NCI-H2081 treated with DMSO at 0.1 percent for 48 hours (cell line): ENCODE measurements at places on chromosomes 1 and 21.
A peak's percentile ranks its signal among the peaks of the same experiment; 100 is the strongest.

GRCh38 chr1:207459008-207459407 lies 4.9 kb downstream of the CR2 start:
- no peak for DNase-seq

- no peak for DNase-seq
Observed at GRCh38 chr1:44237721-44238457, 24.6 kb downstream of the DMAP1 start.

DNA sequence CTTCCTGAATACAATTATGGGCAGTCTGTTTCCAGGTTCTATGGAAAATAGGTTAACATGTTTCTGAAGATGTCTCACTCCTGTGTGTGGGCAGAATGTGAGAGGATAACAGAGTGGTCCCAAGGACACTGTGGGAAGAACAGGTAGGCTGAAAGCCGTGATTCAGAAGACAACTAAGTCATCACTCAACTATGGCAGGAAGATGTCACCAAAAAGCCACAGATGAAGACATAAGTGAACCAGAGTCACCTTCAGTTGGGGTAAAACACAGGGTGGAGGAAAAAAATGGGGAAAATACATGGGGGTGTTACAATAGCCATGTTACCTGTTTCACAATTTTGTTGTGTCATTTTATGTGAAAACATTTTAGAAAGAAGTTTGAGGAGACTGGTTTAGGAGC lies 75.1 kb downstream of the UCHL5 start:
- DNase-seq = no peak

DNA sequence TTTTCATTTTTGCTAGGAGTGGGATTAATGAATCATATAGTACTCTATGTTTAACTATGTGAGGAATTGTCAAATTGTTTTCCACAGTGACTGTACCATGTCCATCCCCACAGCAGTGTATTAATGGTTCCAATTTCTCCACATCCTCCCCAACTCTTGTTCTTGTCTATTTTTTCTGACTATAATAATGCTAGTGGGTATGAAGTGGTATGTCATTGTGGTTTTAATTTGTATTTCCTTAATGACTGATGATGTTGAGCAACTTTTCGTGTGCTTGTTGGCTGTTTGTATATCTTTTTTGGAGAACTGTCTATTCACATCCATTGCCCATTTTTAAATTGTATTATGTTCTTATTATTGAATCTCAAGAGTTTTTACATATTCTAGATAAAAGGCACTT lies 10.0 kb upstream of the KPRP start:
- DNase-seq = no peak

DNA sequence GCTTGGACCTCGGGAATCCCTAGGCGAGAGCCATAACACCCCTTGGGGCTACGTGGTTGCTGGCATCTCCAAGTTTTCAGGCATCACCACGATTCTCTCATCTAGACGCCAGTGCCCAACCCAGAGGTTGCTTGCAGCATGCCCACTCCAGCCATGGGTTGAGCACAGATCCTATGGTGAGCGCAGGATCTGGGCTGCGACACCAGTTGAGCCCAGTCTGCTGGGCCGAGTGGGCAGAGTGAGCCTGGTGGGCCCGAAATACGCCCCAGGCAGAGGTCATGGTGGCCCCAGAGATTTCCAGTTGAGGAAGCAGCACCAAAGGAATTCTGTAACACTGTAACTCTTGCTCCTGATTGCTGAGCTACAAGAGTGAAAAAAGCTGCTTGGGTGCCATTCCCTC lies 46.1 kb upstream of the GRIK1 start:
- DNase-seq = no peak

DNA sequence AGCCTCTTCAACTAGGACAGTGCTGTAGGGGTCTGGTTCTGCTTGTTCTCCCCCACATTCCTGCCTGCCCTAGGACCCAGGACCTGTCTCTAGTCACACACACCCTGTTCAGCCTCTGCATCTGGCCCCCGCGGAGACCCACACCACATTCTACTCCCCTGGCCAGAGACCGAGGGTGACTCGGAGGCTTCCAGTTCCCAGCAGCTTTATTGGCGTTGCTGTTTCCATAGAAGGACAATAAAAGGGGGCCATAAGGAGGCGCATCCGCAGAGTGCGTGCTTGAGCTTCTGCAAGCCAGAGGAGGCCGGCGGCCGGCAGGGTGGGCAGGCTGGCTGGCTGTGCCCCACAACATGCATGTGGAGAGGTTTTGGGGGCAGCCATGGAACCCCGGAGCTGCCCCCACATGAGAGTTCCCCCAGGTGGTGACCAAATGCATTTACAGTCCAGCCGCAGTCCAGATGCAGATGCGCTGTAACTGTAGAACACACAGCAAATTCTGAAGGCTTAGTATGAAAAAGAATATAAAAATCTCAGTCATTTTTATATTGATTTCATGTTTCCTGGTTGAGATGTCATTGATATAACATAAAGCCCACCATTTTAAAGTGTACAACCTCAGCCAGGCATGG lies 52.4 kb downstream of the PDE9A start:
- no peak for DNase-seq

DNA sequence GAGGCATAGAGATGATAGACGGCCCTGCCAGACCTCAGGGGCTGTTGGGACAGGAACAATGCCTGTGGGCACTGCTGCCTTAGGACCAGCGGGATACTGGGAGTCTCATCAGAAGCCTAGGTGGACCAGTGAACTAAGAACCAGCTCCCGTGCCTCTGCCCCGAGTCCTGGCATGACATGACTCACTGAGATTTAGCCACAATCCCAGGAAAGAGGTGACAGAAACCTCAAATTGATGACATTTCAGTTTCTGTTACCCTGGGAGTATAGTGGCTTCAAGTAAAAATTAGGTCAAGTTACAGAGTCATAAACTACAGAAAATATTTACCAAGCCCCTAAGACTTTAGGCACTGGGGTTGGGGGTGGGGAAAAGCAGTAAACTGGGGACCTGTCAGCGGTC lies 74.6 kb upstream of the GADD45A start:
- no peak for DNase-seq

DNA sequence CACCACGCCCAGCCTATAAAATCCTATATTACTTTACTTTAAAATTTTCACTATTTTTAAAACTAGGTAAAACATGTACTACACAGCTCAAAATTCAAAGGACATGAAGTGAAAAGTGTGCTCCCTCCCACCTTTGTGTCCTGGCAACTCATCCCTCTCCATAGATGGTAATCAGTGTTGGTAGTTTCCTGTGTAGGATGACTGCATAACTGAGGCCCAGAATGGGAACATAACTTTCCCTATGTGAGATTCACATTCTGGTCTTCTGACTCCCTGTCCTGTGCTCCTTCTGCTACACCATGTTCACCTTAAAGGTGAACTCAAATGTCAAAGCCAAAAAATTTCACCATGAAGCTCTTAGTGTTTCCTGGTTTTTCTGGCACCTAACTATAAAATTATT lies 39.3 kb downstream of the XKR8 start:
- DNase-seq = no peak

DNA sequence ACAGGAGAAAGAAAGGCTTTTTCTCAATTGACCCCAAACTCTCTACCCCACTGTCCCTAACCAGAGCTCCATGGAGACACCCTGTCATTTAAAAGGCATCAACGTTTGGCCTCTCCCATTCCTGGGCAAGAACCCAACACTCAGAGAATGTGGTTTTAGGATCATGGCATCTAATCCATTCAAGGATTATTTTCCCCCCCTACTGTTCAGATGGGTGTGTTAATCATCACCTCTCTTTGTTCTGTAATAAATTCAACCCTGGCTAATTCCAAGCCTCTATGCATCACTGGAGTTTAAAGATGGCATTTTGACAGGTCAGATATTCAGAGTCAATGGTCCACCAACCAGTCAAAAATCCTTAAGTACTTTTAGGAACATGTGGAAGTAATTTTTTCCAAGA lies 42.7 kb downstream of the TBX15 start:
- no peak for DNase-seq

GRCh38 chr1:25904943-25905679 lies 1.1 kb downstream of the STMN1 start:
- peak; percentile 57 for DNase-seq

- no peak for DNase-seq
Observed at GRCh38 chr1:239763850-239764249, 327.8 kb upstream of the FMN2 start.

DNA sequence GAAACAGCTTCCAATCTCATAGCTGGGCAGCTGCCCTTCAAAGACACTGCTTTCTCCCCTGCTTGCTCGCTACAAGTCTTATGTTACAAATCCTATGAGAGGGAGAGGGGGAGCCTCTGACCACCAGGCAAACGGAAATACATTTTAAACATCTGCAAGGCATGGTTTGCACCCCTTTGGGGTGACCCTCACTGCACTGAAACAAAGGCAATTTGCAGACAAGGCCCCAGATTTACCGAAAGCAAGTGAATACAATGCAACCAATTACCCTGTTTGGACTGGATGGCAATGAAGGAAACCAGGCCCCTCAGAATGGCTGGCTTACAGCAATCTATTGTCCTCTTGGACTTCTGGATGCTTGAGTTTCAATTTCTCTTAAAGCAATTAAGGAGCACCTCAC lies 11.8 kb upstream of the ATP13A2 start:
- no peak for DNase-seq

DNA sequence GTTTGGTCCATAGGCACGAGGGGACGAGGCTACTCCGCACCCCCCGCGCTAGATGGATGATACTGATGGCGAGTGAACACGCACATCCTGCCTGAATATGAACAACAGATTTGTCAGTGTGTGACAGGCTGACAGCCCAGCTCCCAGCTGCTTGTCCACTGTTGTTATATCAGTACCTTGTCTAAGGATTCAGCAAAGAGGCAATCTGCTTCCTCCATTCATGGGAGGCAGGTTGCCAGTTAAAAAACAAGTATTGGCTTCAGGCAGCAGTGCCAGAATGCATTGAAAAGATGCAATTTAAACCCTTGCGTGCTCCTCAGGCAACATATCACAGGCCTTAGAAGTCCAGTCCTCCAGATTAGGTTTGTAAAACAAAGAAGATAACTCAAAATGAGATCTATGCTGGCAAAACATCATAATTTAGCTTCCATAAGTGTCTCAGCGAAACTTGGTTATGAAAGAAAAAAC lies 223.3 kb downstream of the GPATCH2 start:
- no peak for DNase-seq

GRCh38 chr1:107342316-107342715 lies 201.5 kb downstream of the NTNG1 start:
- no peak for DNase-seq

DNA sequence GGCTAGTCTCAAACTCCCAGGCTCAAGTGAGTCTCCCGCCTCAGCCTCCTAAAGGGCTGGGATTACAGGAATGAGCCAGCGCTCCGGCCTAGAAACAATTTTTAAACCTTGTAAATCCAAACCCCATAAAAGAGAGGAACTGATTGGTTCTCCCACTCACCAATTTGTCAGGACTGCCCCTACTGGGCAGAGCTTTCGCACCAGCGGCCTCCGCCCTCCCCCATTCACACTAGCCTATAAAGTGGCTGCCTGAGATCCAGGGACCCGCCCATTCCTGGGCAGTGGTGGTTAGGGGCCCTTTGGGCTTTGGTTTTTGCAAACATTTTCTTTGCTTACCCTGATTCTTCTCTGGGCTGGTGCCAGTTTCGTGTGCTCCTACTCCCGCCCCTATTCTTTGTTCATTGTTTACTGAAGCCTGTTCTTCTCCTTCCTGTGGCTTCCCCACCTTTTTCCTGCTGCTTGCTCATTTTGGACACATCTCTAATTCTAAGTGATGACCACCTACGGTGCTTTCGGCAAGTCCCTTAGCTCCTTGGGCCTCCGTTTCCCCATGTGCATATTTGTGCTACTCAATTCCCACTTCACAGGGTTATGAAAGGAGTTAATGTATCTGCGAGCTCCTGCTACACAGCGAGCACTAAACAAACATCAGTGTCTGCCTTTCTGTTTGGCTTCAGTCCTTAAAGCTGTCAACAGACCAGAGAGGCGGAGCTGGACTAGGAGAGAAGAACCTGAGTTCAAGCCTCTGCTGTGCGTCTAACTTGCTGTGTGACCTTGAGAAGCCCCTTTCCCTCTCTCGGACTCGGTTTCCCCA lies 39.8 kb upstream of the CLIC4 start:
- DNase-seq = peak; percentile 97

DNA sequence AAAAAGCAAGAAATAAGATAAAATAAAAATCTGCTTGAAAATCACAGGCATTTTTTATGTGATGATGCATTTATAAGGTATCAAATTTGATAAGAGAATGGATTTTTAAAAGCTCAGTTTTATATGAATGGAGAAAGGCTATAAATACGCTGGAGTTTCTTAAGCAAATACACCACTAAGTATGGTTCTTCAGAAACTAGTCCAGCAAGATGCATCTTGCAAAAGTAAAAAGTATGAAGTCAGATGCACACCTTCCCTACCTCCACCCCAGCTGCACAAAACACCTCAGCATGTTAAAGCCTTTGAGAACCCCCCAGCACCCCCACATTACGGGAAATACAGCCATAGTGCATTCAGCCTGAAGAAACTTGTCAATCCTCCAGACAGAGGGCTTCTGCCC lies 143.1 kb upstream of the PROX1 start:
- DNase-seq = no peak

DNA sequence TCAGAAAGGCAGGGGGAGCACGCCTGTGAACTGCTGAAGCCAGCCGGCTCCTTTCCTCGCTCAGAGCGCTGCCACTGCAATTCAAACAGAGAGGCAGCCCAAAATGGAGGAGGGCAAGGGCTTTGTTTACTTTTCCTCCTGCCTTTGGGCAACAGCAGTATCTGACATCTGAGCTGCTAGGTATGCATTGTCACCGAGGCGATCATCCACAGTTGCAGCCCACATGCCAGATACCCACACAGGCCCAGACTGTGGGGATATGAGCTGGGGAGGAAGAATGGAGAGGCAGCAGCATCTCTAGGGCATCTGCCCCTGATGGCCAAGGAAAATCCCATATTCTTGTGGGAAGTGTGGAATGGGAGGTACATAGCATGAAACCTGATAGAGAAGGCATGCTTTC lies 357.1 kb downstream of the BARHL2 start:
- DNase-seq = no peak

DNA sequence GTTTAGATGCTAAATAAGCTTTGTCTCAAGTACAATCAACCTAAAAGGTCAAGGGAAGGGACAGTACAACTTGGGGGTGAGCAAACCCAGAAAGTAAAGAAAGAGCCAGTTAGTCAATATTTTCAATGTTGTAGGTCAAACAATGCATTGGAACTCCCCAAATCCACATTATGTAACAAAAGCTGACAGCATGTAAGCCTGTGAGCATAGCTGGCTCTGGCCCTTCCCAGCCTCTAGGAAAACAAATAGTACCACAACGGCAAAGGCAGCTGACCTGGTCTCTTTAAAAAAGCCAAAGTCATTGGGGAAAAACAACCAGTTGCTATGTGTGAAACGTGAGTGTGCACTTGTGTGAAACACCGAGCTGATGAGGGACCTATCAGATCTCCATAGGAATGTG lies 3.4 kb downstream of the CBR1 start:
- DNase-seq = no peak

DNA sequence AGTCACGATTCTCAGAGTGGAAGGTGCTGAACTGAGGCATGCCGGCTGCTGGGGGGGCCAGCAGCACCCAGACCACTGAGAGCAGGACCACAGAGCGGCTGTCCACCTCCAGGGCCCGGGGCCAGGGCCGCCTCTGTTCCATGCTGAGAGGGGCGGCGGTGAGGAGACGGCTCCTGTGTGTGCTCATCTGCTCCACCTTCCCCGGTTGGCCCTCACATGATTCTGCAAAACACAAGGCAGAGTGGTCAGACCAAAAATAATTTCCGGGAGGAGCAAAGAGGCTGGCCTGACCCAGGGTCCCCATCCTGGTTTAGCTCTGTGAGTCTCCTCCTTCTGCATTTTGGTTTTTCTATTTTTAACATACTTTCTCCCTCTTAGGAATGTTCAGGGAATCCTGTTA lies 26.4 kb downstream of the PLXNA2 start:
- no peak for DNase-seq
